ENCODE measurements at places on chromosomes 7 and 10.

- no peak for DNase-seq
Observed at GRCh38 chr7:88795553-88795952, at the start of gene TEX47. TSS of gene TEX47 (minus strand) at chr7:88795737. CDS start at chr7:88794942, 795 bp downstream.

GRCh38 chr10:62765726-62766125, 38.8 kb upstream of the ADO start:
- DNase-seq = no peak

GRCh38 chr10:132607491-132607890, 69.9 kb downstream of the INPP5A start:
- DNase-seq = no peak

GRCh38 chr7:157540606-157541294, 203.9 kb downstream of the DNAJB6 start:
- no peak for DNase-seq

- no peak for DNase-seq
Observed at GRCh38 chr10:84353052-84353803, 24.8 kb downstream of the CCSER2 start.

- no peak for DNase-seq
Observed at GRCh38 chr7:29835718-29836117, 29.4 kb downstream of the WIPF3 start.

- no peak for DNase-seq
Observed at GRCh38 chr7:4154882-4155535, 527.1 kb upstream of the FOXK1 start.

DNA sequence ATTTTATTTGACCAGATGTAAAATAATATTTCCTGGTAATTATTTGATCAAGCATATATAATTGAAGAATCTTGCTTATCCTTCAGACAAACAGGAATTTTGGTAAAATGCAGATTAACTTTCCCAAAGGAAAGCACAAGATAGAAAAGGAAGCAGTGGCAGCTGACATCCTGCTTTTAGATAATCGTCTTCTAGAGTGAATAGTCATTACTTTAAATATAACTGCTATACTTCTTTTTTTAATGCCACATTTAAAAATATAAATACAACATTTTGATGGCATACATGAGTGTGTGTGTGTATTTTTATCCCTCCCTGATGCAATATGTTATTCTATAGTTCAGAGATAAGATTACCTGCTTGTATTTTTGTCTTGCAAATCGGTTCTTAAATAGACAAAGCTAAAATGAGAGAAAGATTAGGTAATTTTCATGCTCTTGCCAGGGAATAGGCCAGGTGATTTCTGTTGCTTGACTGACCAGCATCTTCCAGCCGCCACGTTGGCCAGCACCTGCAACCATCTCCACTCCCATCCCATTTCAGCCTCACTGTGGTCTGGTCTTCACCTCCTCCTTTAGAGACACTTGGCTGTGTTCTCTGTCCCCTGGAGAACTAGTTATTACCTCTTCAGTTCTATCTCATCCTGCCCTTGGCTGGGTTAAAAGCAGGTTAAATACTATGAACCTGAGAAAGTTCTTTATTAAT, 58.1 kb downstream of the MDFIC start:
- no peak for DNase-seq

GRCh38 chr7:106520962-106521514, 139.9 kb downstream of the CCDC71L start:
- DNase-seq = peak; percentile 4

DNA sequence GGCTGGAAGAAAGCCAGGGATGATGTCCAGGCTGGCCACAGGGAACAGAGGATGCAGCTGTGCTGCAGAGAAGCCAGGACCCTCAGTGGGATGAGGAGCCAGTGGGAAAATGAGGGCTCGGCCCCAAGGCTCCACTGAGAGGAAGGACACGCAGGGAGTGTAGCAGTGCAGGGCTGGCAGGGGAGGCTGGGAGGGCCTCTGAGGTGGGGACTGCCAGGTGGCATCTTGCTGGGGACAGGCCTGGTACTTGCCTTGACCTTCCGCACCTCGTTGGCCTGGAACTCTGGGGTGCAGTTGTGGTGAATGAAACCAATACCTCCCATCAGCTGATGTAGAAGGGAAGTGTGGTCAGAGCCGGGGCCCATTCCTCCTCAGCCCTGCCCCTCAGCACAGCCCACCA, 9.2 kb downstream of the IMPDH1 start:
- no peak for DNase-seq

Measured in activated CD4-positive, alpha-beta T cell treated with anti-CD3 and anti-CD28 coated beads, Interleukin-2, Interleukin-6, amounts not matched to agents 100 ng/mL and 50 ng/mL, durations not matched to agents 16 hours and 8 hours (primary cell).